ENCODE measurements at places on chromosomes 7 and 10. TPM values are rescaled to one million over a fixed set of nuclear protein-coding genes. Genes with fewer than 3 reads are reported as not detected.

TRIL gene
- total RNA-seq = 6.0 TPM

SUGCT gene
- not detected for total RNA-seq

INSYN2A gene
- not detected for total RNA-seq

IQUB gene
- total RNA-seq = 1.3 TPM

SFTPA1 gene
- 13,531 TPM for total RNA-seq

FKBP6 gene
- 0.30 TPM for total RNA-seq

MBLAC1 gene
- total RNA-seq = 3.0 TPM

ACHE gene
- total RNA-seq = 1.3 TPM

PLA2G12B gene
- 5.2 TPM for total RNA-seq

HDAC9 gene
- 11.3 TPM for total RNA-seq

AQP1 gene
- total RNA-seq = 497 TPM

LARP4B gene
- 149 TPM for total RNA-seq

HPS6 gene
- total RNA-seq = 39.2 TPM

METTL2B gene
- total RNA-seq = 22.3 TPM

ITGA8 gene
- 31.3 TPM for total RNA-seq

TAS2R5 gene
- 1.7 TPM for total RNA-seq

WEE2 gene
- not detected for total RNA-seq

MMD2 gene
- not detected for total RNA-seq

ANXA8L1 gene
- 27.2 TPM for total RNA-seq

SNCG gene
- not detected for total RNA-seq

TRPV6 gene
- 0.57 TPM for total RNA-seq

HK1 gene
- 91.2 TPM for total RNA-seq

CEP41 gene
- 4.3 TPM for total RNA-seq

FGL2 gene
- 20.9 TPM for total RNA-seq

ITPRID1 gene
- 0.10 TPM for total RNA-seq

OPN1SW gene
- not detected for total RNA-seq

PRF1 gene
- total RNA-seq = 26.9 TPM

CLEC5A gene
- 2.4 TPM for total RNA-seq

NPSR1 gene
- not detected for total RNA-seq

ABCB1 gene
- 5.2 TPM for total RNA-seq

SFRP5 gene
- total RNA-seq = 1.0 TPM

ERVW-1 gene
- total RNA-seq = 0.20 TPM

ZNF239 gene
- 3.3 TPM for total RNA-seq

CARD11 gene
- 7.0 TPM for total RNA-seq

CPA4 gene
- not detected for total RNA-seq

NPY gene
- not detected for total RNA-seq

SMIM30 gene
- total RNA-seq = 30.2 TPM

CLCN1 gene
- not detected for total RNA-seq

SEMA3A gene
- total RNA-seq = 1.0 TPM

OR2A42 gene
- total RNA-seq = not detected

FBXL15 gene
- total RNA-seq = 29.1 TPM

OR2A5 gene
- total RNA-seq = not detected

HMX3 gene
- total RNA-seq = not detected

BAMBI gene
- total RNA-seq = 11.6 TPM

PON1 gene
- total RNA-seq = 0.20 TPM

GIMAP8 gene
- total RNA-seq = 17.8 TPM

CELF2 gene
- total RNA-seq = 82.7 TPM

PRSS37 gene
- not detected for total RNA-seq

MAGI2 gene
- total RNA-seq = 84.9 TPM

GPRIN2 gene
- total RNA-seq = 58.4 TPM

MYL10 gene
- not detected for total RNA-seq

NRP1 gene
- 77.5 TPM for total RNA-seq

KIF20B gene
- total RNA-seq = 5.5 TPM

NANOS1 gene
- 0.69 TPM for total RNA-seq

STEAP1 gene
- 3.1 TPM for total RNA-seq

TRIM74 gene
- 9.4 TPM for total RNA-seq

EVX1 gene
- not detected for total RNA-seq

Data from upper lobe of left lung (tissue), 6 donors.